CD4-positive, alpha-beta T cell treated with Interleukin-17A for 4 hours (primary cell): ENCODE measurements at places on chromosomes 7 and 10.
A peak's percentile ranks its signal among the peaks of the same experiment; 100 is the strongest.

DNA sequence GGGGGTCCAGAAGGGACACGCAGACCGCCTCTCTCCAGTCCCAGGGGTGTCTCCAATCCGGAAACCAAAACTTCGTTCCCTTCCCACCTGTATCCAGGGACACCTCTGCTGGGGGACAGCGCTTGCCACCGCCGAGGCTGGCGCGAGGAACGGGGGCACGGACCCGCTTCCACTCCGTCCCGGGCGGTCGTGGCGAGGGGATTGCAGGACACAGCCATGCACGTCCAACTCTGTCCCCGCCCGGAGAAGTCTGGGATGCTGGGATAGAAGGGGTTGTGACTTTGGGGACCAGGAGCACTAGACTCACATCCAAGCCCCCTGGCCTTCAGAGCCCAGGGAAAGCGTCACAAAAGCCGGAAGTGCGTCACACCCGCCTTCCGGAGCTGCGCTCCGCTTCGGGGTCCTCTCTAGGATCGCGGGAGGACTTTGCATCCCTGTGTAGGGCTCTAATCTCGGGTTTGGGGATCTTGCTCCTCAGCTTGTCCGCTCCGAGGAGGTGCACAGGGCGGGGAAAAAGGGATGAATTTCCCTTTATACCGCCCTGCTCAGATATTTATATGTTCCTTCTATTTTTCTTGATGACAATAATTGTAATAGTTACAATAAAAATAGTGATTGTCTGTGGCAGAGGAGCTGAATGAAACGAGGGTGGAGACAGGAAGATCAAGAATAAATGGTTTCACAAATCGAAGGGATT lies at the start of gene FAM200A:
TSS of gene FAM200A (minus strand) at position 348 of the 697 bp plus-strand sequence. CDS start 3,707 bp downstream, outside the sequence.
- DNase-seq, result peak; percentile 91

GRCh38 chr7:22894546-22894945 lies 71.9 kb upstream of the TOMM7 start:
- DNase-seq, result no peak

DNA sequence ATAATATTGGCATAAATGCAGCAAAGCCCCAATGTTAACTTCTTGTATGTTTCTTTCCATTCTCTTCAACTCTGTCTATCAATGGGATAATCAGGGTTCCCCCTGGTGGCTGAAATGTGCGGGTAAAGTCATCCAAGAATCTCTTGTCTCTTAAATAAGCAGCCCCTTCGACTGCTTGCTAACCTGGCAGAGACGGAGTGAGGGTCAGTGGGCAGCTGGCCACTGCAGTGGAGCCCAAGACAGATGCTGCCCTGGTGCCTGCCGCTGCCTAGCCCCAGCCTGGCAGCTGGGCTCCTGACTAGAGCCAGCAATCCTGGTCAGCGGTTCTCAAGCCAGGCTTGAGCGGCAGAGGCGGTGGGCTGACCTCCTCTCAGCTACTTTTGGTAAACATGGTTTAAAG lies 248.9 kb downstream of the COBL start:
- DNase-seq, result peak; percentile 56

GRCh38 chr7:88229302-88229995 lies 9.6 kb upstream of the SRI start:
- no peak for DNase-seq

- no peak for DNase-seq
Measured at GRCh38 chr10:129945941-129946760, 17.9 kb downstream of the EBF3 start.

DNA sequence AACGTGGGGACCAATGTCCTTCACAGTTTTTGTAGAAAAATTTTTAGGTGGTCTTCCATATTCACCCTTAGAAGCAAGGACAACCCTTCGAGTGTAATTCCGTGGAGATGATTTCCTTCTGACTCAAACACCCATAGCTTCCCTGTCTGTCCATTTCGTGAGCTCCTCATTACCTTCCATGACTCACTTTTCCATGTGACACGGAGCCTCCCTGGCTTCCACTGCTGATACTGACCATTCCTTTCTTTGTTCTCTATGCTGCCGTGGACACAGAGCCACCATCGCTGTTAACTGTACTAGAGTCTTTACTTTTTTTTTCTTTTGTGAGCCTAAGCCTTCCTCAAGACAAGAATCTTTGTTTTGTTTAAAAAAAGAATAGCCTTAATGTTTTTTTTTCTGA lies 12.5 kb upstream of the ARMS2 start:
- DNase-seq, result no peak

GRCh38 chr10:128322106-128322505 lies 195.9 kb upstream of the MKI67 start:
- DNase-seq, result no peak

GRCh38 chr7:122515404-122515803 lies 183.5 kb downstream of the RNF133 start:
- no peak for DNase-seq

- peak; percentile 18 for DNase-seq
Measured at GRCh38 chr7:23468526-23469149, 1.7 kb downstream of the IGF2BP3 start.

GRCh38 chr7:151806204-151806603 lies 70.7 kb downstream of the PRKAG2 start:
- DNase-seq, result no peak

GRCh38 chr7:126803060-126803665 lies 449.6 kb downstream of the GRM8 start:
- peak; percentile 20 for DNase-seq

- no peak for DNase-seq
Measured at GRCh38 chr7:123415625-123416024, 118.8 kb downstream of the IQUB start.

- peak; percentile 59 for DNase-seq
Measured at GRCh38 chr7:142412551-142413193, 154.8 kb upstream of the PRSS58 start.

- no peak for DNase-seq
Measured at GRCh38 chr10:71259815-71260501, 47.6 kb downstream of the UNC5B start.

DNA sequence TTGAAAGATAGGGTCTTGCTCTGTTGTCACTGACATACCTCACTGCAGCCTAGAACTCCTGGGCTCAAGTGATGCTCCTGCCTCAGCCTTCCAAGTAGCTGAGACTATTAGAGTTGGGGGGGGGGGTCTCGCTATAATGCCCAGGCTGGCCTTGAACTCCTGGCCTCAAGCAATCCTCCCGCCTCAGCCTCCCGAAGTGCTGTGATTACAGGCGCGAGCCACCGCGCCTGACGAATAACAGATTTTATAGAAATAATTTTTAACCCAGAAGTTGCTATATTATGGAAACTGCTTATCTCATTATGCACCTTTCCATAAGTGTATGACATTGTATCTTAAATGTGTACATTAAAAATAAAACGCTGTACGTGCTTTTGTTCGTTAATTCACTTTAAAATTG lies 846 bp downstream of the ANKRD26 start:
- DNase-seq, result no peak

GRCh38 chr7:45971661-45972175 lies 50.6 kb upstream of the IGFBP3 start:
- DNase-seq, result no peak

DNA sequence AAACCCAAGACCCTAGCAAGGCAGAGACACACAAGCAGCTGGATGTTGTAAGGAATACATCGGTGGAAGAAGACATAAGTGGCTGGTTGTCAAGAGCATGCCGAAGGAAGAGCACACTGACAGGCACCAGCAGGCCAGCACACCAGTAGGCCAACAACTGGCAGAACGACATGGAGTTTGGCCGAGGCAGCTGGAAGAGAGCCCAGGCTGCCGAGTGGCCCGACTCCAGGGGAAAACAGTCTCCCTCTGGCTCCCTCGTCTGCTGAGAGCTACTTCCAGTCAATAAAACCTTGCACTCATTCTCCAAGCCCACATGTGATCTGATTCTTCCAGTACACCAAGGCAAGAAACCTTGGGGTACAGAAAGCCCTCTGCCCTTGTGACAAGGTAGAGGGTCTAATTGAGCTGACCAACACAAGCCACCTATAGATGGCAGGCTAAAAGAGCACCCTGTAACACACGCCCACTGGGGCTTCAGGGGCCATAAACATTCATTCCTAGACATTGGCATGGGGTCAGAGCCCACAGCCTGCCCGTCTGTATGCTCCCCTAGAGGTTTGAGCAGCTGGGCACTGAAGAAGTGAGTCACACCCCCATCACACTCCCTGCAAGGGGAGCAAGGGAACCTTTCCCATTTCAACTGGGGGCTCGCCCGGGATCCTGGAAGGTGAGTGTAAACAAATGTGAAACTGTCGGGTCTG lies 14.7 kb upstream of the TNS3 start:
- DNase-seq, result no peak
